ENCODE measurements at places on chromosomes 2 and 18.

DNA sequence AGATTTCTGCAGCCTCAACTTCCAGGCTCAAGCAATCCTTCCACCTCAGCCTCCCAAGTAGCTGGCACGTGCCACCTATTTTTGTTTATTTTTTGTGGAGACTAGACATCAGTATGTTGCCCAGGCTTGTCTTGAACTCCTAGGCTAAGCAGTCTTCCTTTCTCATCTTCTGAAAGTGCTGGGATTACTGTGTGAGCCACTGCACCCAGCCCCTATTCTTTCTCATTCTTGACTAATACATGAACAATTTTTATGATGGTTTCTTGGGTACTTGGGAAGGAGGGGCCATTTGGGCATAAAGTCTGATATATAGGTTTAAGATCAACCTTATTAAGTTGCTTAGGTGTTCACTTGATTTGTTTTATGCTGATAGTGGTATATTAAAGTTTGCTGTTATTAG, 26.2 kb downstream of the EPC2 start:
- DNase-seq, result no peak

- no peak for DNase-seq
These were observed 159.8 kb downstream of the UXS1 start for GRCh38 chr2:106034325-106034724.

- no peak for DNase-seq
These were observed 89.2 kb downstream of the PLCL1 start for GRCh38 chr2:197893403-197894177.

DNA sequence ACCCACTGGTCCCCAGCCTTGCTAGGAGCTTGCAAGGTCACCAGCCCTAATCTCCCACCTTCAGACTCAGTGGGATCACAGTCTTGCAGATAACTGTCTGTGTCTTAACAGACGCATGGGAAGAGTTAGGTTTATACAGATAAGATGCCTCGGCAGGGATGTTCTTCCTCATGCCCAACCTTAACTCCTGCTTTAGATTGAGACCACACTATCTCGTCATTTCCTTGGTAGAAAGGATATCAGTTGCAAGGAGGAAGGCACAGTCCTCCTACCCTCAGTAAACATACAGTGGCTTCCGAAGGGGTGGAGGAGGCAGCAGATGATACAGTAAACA, 7.2 kb downstream of the NT5DC4 start:
- no peak for DNase-seq

DNA sequence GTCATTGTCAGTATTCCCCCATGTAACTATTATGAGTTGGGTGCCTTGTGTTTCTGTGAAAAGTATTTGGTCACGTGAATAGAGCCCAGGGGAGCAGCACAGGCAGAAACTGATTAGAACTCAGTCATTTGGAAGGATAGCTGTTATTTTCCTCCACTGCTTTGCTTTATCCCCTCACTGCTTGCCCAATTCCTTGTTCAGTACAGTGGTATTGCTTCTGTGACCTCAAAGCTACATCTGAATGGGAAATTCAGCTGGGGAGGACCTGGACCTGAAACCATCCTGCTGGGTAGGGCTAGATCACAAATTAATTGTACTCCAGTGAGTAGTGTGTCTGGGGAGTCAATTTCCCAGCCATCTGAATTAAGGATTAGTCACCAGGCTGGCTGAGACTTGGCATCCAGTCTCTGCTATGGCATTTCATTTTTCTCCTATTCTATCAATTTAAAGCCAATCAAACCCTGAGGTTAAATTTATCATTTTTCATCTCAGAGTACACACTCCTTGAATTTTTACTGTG, 1231.6 kb upstream of the GYPC start:
- no peak for DNase-seq
